Activated gamma-delta T cell treated with anti-CD3 and anti-CD28 coated beads, Interleukin-2, amount 50 U/mL, for 16 hours (primary cell): ENCODE measurements at places on chromosomes 3 and 15.

GRCh38 chr15:89372069-89372935 lies 37.7 kb upstream of the POLG start:
- DNase-seq = no peak

GRCh38 chr3:70947579-70947978 lies 635.1 kb upstream of the MDFIC2 start:
- DNase-seq = no peak

- no peak for DNase-seq
Observed at GRCh38 chr15:37262922-37263608, 162.7 kb upstream of the MEIS2 start.

GRCh38 chr15:91961357-91961756 lies 107.8 kb downstream of the SLCO3A1 start:
- no peak for DNase-seq

- DNase-seq = no peak
Observed at GRCh38 chr3:42503957-42504333, 1.5 kb downstream of the VIPR1 start.

- no peak for DNase-seq
Observed at GRCh38 chr3:110822971-110823370, 248.6 kb upstream of the NECTIN3 start.

- DNase-seq = no peak
Observed at GRCh38 chr3:53583161-53583690, 88.8 kb downstream of the CACNA1D start.

- no peak for DNase-seq
Observed at GRCh38 chr3:30232142-30232541, 374.3 kb upstream of the TGFBR2 start.

DNA sequence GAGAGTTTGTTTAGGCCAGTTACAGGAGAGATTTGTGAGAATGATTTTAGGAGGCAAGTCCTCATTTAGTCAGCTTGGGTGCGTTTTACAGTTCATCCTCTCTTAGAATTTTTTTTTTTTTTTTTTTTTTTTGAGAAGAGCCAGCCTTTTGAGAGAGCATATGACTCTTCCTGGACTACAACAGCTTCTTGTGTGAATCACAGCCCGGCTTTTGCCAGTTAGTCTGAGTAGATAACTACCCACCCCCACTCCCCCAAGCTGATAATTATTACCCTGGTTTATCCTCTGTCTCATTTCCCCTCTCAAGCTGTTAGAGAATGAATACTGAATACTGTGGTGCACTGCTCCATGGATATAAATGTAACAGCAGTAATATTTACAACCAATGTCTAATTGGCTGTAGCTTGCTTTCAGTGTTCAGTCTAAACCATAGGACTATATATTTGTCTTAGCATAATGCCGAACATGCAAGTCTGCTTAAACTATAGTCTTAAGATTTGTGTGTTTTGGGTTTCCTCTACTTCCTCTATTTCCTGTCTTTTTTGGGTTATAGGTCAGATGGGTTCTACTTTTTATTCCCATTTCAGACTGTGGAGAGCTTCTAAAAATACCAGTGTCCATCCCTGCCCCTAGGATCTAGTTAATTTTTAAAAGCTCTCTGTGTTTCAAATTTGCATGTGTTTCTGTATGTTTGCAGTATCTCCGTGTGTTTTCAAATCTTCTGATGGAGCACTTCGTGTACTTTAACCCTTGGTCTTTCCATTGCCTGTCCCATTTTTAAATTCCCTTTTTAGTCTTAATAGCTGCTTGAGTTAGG lies 8.0 kb downstream of the CHD2 start:
- no peak for DNase-seq

- DNase-seq = peak; percentile 73
Observed at GRCh38 chr3:126679318-126679751, 24.4 kb upstream of the TXNRD3 start.

DNA sequence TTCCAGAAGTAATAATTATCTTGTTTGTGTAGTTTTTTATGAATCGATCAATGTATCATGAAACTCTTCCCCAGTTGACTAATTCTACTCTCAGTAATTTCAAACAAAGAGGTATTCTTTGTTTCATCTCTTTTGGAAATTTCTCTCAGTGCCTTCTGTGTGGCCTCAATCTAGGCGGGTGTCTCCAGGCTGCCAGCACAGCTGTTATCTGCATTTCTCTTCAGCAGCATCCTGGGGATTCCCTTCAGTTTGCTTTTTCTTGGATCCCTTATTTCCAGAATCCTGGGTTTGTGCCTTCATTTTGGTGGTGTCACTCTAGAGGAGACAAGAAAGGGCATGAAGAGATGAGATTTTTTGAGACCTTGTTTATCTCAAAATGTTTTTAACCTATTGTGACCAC lies 22.7 kb downstream of the NIPA2 start:
- no peak for DNase-seq

DNA sequence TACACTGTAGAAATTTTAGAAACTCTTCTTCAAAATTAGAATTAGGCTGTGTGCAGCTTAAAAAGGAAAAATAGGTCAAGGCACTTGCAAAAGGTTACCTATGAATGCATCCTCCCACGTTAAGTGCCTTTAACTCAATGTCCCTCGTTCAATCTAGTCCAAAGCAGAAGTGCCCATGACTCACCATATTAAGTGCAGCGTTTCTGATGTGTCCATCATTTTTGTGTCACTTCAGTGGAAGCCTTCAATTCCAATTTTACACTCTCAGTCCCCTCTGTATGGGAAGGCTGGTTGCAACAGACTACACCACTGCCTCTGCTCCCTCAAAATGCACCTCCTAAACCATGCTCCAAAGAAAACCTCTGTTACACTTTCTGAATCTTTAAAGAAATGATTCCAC lies 53.4 kb downstream of the FOXB1 start:
- no peak for DNase-seq

GRCh38 chr15:82176542-82176941 lies 86.0 kb downstream of the EFL1 start:
- DNase-seq = no peak

- no peak for DNase-seq
Observed at GRCh38 chr3:145089337-145089736, 1071.6 kb downstream of the PLOD2 start.

- no peak for DNase-seq
Observed at GRCh38 chr3:104367000-104367399, 999.7 kb upstream of the ALCAM start.

DNA sequence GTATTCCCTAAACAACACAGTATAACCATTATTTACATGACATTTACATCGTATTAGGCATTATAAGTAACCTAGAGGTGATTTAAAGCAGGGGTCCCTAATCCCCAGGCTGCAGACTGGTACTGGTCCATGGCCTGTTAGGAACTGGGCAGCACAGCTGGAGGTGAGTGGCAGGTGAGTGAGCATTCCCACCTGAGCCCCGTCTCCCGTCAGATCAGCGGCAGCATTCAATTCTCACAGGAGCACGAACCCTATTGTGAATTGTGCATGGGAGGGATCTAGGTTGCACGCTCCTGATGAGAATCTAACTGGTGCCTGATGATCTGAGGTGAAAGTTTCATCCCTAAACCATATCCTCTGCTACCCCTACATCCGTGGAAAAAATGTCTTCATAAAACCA lies 138.2 kb downstream of the ATP10A start:
- no peak for DNase-seq

DNA sequence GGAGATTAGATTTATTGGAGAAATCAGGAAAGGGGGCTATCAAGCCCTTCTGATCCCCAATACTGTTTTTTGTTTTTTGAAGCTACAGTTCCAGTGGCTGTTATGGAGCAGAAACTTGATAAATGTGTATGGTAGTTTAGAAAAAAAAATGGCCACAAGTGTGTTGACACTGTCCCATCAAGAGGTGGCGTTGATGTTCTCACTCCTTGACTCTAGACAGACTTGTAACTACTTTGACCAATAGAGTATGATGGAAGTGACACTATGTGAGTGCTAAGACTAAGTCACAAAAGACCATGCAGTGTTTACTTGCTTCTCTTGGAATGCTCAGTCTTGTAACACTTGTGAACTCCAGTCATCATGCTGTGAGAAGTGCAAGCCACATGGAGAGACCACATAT lies 356.7 kb downstream of the PDCD6IP start:
- DNase-seq = no peak

DNA sequence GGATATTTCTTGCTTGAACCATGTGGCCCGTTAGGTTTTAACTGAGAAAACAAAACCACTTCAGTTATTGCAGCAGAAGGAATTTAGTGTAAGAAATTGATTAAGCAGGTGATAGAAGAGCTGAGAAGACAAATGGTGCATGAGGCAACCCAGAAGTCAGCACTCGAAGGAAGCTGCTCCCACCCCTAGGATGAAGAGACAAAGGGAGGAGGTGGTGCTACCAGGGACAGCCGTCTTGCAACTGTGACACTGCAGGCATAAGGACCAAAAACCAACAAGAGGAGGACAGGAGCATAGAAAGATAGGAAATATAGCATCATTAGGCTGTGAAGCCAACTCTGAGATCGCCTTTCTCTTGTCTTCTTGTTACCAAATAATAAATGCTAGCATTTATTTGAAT lies 89.0 kb downstream of the IL20RB start:
- DNase-seq = no peak

DNA sequence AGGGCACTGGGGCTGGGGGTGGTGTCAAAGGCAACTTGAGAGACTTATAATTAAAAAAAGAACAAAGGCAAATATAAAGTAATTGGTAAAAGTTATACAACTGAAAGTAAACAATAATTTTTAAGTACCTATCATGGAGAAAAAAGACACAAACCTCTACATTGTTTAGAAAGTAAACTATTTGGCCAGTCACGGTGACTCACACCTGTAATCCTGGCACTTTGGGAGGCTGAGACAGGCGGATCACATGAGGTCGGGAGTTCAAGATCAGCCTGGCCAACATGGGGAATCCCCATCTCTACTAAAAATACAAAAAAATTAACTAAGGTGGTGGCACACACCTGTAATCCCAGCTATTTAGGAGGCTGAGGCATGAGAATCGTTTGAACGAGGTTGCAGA lies 25.8 kb downstream of the RPSA start:
- no peak for DNase-seq

- DNase-seq = peak; percentile 13
Observed at GRCh38 chr15:82832601-82833361, 23.4 kb downstream of the WHAMM start.

DNA sequence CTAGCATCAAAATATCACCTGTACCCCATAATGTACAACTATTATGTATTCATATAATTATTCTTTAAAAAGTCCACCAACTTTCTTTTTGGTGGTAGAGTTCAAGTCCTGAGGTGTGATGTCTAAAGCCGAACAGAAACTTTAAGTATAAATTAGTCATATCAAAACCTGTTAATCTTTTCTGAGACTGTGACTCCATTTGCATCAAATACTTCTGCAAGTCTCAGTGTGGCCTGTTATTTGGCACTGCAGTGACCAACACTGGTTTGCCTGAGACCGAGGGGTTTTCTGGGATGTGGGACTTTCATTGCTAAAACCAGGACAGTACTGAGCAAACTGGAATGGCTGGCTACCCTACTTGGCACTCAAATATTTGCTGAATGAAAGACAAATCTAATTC lies 7.3 kb downstream of the NGLY1 start:
- DNase-seq = no peak

DNA sequence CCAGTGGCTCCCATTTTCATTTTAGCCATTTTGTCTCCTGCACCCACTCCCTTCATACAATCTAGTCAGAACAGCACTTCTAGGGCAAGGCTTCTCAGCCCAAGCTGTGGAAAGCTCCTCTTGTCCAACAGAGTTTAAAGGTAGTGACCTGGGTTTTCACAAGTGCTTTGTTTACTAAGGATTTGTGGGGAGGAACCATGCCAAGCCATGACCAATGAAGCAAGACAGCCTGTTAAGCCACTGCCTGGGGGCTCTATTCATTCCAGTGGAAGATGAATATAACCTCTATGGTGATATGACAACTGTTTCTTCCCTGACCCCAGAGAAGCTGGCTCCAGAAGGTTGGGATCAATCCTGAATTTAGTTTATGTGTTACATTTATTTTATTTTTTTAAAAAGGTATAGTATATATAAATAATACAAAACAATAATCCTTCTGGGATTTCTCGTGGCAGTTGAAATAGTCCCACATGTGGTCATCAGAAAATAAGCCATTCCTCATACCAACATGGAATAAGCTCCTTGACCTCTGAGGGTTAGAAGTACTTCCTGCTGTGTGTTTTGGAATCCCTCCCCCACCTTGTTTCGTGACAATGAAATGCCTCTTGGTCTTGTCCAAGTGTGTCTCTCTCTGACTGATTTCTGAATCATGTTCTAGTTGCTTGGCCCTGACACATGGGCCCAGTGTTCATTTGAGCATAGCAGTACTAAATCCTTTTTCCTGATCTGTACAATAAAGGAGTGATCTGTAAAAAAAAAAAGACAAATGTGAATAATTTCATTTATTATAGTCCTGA lies 13.3 kb upstream of the THUMPD3 start:
- DNase-seq = no peak

GRCh38 chr3:64110071-64110470 lies 86.8 kb upstream of the PSMD6 start:
- DNase-seq = no peak

DNA sequence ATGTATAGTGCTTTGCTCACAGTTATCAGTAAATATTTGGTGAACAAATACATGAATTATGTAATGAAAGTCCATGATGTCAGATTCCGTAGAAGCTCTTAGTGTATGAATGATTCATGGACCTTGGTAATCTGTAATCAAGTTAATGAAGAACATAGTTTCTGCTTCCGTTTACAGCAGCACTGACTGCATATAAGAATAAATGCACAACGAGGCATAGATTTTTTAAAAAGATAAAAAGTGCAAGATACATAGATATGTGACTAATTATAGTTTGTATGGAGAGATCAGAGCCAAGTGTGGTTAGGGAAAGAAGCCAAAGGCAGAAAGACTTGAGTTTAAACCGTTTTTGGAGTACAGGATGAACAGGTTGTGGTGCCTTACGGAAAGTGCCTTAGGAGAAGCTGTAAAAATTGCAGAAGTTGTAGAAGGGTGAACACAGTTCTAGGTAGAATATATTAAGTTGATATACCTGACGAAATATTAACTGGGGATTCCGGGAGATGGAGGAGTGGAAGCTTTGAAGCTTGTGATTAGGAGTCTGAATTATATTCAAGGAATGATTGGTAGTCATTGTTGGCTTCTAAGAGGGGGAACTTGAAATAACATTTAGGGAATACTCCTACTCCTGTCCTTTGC lies 293.1 kb downstream of the NLGN1 start:
- DNase-seq = no peak

GRCh38 chr3:124119056-124119716 lies 127.3 kb upstream of the ROPN1 start:
- no peak for DNase-seq

DNA sequence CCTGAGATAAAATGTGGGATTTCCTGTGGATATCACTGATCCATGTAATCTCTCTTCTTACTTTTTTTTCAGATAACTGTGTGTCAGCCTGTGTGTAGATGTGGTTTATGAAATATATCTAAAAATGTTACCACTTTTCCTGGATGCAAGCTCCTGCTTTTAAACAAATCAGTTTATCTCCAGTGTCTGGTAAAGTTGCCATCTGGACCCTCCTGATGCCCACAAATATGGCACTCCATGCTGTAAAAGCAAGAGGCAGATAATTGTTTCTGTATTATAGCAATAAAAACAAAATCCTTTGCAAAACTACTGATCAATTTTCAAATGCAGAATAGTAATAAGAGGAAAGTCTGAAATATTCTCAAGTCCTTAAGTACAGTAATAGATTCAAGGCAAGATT lies 7.6 kb upstream of the DCLK3 start:
- DNase-seq = no peak
